Pulmonary artery endothelial cell (primary cell): ENCODE measurements at places on chromosomes 12 and 14. TPM values are rescaled to one million over a fixed set of nuclear protein-coding genes. Genes with fewer than 3 reads are reported as not detected.

The BATF gene
- total RNA-seq: 1.1 and 1.4 TPM in 2 replicates

The VDR gene
- 0.26 and 0.67 TPM in 2 replicates for total RNA-seq

The SMIM41 gene
- 0.07 and 0.21 TPM in 2 replicates for total RNA-seq

The KRT74 gene
- total RNA-seq: not detected in 2 replicates

The MYL2 gene
- not detected in 2 replicates for total RNA-seq

The CRY1 gene
- total RNA-seq: 14.6 and 17.9 TPM in 2 replicates

The CD69 gene
- 0.14 and 0.20 TPM in 2 replicates for total RNA-seq

The POC1B gene
- total RNA-seq: 19.2 and 21.8 TPM in 2 replicates

The HPD gene
- total RNA-seq: not detected in 2 replicates

The CDK17 gene
- total RNA-seq: 224 and 273 TPM in 2 replicates

The SLCO1B3 gene
- total RNA-seq: not detected in 2 replicates

The CCND2 gene
- total RNA-seq: 6.1 and 24.8 TPM in 2 replicates

The PNMA1 gene
- 25.3 and 25.5 TPM in 2 replicates for total RNA-seq

The PRICKLE1 gene
- 36.5 and 36.7 TPM in 2 replicates for total RNA-seq

The SERPINA5 gene
- 0.67 and 1.3 TPM in 2 replicates for total RNA-seq

The MEG3 gene
- 0.86 and 1.5 TPM in 2 replicates for total RNA-seq

The ACIN1 gene
- total RNA-seq: 62.8 and 98.6 TPM in 2 replicates

The APOF gene
- total RNA-seq: not detected in 2 replicates

The SLC25A47 gene
- 0.04 TPM in 1 of 2 replicates, not detected in the other for total RNA-seq

The PTGER2 gene
- total RNA-seq: not detected in 2 replicates

The HOXC9 gene
- not detected in 2 replicates for total RNA-seq

The RNASE4 gene
- 4.2 and 18.6 TPM in 2 replicates for total RNA-seq

The SMCO3 gene
- 0.39 and 0.46 TPM in 2 replicates for total RNA-seq

The KCNC2 gene
- not detected in 2 replicates for total RNA-seq

The DYRK2 gene
- 10.5 and 11.2 TPM in 2 replicates for total RNA-seq
